ENCODE measurements at places on chromosomes 4 and X. TPM values are rescaled to one million over a fixed set of nuclear protein-coding genes. Genes with fewer than 3 reads are reported as not detected.

The CHST7 gene
- 2.2 TPM for polyA plus RNA-seq

The OTC gene
- polyA plus RNA-seq = not detected

The ZFP92 gene
- 0.17 TPM for polyA plus RNA-seq

The SPATA4 gene
- 4.7 TPM for polyA plus RNA-seq

The RTL9 gene
- polyA plus RNA-seq = not detected

The DMD gene
- 98.4 TPM for polyA plus RNA-seq

The PRR27 gene
- not detected for polyA plus RNA-seq

The NUP62CL gene
- polyA plus RNA-seq = 3.8 TPM

The NDST3 gene
- polyA plus RNA-seq = 0.59 TPM

The CTAG1A gene
- not detected for polyA plus RNA-seq

The TCEAL7 gene
- 45.5 TPM for polyA plus RNA-seq

The SULT1E1 gene
- polyA plus RNA-seq = not detected

The PDS5A gene
- polyA plus RNA-seq = 20.7 TPM

The FOXO4 gene
- polyA plus RNA-seq = not detected

The WDR45 gene
- polyA plus RNA-seq = 43.3 TPM

The UGT2B11 gene
- not detected for polyA plus RNA-seq

The SERTM2 gene
- polyA plus RNA-seq = not detected

The RBM47 gene
- not detected for polyA plus RNA-seq

The FTSJ1 gene
- polyA plus RNA-seq = 25.6 TPM

The RASGEF1B gene
- polyA plus RNA-seq = 17.3 TPM

The POU4F2 gene
- not detected for polyA plus RNA-seq

The TMSB15C gene
- polyA plus RNA-seq = not detected

The RNF150 gene
- 21.0 TPM for polyA plus RNA-seq

The FGFBP2 gene
- not detected for polyA plus RNA-seq

The DDIT4L gene
- 1.8 TPM for polyA plus RNA-seq

The ARMCX5 gene
- 13.0 TPM for polyA plus RNA-seq

Data from Purkinje cell (primary cell).